ENCODE measurements at places on chromosomes 7 and 10.

DNA sequence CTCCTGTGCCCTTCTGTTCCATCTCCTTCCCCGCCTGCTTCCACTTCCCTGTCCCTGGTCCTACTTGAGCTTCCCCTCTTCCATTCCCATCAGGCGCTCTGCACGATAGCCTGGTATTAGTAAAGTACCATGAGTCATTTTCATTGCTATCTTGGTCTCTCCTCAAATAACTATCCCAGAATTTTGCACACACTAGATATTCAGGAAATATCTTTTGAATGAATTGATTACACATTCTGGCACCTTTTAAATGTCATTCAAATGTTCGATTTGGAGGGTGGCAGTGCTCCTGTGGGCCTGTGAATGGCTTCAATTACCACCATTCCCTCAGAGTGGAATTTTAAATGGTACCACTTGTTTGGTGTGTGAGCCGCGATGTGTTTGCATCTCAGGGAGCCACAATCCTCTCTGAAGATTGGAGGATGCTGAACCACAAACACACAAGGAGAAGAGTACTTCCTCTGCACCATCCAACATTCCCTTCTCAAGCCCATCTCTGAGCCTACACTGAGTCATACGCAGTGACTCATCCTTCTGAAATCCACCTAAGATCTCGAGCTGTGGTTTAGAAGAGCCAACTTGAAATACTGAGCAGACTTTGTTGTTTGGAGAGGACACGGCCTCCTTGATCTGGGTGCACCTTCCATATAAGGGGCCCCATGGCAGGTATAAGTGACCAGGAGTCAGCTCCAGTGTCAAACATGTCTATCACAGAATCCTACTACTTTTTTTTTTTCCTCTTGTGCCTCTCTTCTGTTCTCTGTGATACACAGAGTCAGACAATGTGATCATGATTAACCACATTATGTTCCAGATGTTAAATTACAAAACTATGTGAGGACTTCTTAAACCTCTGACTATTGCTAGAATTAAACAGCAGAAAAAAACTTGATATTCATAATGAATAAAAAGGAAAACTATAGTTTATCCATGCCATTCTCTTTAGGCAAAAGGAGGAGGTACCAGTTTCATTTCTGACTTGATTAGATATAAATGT lies 81.9 kb downstream of the BMPER start:
- DNase-seq = no peak

- DNase-seq = no peak
Observed at GRCh38 chr7:127938588-127938987, 92.6 kb downstream of the LRRC4 start.

- DNase-seq = no peak
Observed at GRCh38 chr10:110571093-110571743, 3.7 kb downstream of the SMC3 start.

DNA sequence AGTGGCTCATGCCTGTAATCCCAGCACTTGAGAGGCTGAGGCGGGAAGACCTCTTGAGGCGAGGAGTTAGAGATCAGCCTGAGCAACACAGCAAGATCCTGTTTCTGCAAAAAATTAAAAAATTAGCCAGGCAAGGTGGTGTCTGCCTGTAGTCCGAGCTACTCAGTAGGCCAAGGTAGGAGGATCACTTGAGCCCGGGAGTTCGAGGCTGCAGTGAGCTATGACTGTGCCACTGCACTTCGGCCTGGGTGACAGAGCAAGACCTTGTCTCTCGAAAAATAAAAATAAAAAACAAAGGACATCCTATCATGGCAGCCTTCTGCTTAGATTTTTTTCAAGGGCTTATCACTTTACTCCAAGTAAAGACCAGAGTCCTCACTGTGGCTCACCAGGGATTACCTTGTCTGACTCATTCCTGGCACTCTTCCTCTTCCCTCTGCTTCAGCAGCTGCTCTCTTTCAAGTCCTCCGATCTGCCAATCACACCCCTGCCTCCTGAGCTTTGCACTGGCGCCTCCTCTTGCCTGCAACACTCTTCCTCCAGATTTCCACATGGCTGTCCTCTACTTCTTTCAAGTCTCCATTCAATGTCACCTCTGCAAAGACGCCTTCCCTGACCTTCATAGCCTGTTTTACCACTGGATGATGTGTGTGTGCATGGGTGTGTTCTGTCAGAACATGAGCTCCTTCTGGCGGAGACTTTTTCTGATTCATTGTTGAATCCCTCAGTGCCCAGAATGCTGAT lies 7.7 kb downstream of the PRTFDC1 start:
- no peak for DNase-seq

DNA sequence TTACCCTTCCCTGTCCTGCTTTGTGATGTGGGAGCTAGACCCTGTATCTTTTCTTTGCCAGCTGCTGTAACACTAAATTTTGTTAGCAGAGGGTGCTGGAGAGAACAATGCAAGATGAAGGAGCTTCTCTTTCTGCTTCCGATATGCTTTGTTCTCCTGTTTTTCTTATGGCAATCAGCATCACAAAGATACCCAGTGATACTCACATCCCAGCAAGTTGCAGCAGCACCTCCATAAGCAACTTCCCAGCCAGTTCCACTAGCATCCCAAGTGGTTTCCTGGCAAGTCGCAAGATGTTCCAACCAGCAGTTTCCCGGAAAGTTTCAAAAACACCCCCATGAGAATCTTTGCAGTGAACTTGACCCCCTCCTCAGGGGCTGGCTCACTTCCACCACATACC lies 148.6 kb downstream of the IMMP2L start:
- no peak for DNase-seq

- DNase-seq = no peak
Observed at GRCh38 chr10:34491678-34492077, 323.4 kb downstream of the PARD3 start.

GRCh38 chr7:985915-986741 lies 3.1 kb downstream of the CYP2W1 start:
- no peak for DNase-seq

DNA sequence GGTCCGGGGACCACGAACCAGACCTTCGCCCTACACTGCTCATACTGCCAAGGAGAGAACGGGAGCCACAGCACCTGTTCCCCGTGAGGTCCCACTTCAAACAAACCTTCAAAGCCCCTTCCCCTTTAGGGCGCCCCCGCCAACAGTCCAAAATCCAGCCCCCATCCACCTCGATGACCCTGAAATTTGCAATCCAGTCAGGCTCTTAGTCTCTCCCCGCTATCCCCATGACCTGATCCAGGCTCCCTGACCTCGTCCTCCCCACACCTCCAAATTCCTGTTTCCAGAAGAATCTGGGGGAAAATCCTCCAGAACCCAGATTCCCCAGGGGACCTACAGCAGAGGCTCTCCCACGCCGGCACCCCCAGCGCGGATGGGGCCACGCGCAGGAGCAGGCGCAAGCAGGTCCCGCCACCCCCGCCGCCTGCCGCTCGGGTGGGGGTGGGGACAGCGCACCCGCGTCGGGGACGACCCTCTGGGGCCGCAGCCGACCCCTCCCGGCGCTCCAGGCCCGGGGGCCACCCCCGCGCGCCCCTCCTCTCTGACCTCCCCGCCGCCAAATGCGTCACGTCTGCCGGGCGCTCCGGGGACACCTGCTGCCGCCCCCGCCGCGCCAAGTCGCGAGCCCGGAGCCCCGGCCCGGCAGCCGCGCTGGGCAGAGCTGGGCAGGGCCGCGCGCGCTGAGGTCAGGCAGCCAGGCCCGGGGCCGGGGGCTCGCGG lies 753 bp downstream of the CAMK2B start:
- DNase-seq = no peak

Data from Kasumi-1 (cell line).